ENCODE measurements at places on chromosomes 1 and 21.
A peak's percentile ranks its signal among the peaks of the same experiment; 100 is the strongest.

DNA sequence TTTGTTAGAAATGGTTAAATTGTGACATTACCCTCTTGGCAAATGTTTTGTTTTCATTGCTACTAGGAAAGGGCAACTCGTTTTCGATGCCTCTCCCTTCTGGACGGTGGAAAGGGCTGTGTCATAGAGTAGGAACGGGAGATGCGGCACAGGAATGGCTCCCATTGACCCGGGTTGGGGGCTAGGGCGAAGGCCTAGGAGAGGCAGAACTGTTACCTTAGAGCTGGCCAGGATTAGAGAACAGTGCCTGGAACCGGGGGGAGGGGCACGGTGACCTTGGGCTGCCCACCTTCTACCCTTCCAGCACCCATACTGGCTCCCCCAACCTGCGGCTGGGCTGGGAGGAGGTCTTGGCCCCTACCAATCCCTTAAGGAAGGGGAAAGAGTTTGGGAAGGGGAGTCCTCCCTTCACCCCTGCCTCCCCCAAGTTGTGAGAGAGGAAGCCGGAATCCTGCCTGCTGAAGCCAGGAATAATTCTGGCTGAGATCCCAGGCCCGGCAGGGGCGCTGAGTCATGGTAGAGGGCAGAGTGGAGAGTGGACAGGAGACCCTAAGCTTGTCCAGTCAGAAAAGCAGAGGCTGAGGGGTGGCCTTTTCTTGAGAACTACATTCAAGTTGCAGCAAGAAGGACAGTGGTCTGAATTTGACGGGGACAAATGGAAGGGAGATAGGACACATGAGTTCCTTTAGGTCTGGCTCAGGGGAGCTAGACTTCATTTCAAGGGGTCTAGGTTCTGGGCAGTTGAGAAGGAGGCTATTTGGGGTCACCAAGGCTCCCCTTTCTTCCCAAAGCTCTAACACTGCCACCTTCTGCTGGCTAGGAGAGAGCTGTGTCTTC, 8.2 kb downstream of the LMNA start:
- peaks cover 56% of the 10 kb centered on the region for H3K4me1 ChIP-seq
- peaks cover 19% of the 10 kb centered on the region for H3K36me3 ChIP-seq
- H3K27ac ChIP-seq: peak overlapping the region; percentile 84
- H3K27me3 ChIP-seq: no peaks in the 10 kb centered on the region
- no peak for DNase-seq

DNA sequence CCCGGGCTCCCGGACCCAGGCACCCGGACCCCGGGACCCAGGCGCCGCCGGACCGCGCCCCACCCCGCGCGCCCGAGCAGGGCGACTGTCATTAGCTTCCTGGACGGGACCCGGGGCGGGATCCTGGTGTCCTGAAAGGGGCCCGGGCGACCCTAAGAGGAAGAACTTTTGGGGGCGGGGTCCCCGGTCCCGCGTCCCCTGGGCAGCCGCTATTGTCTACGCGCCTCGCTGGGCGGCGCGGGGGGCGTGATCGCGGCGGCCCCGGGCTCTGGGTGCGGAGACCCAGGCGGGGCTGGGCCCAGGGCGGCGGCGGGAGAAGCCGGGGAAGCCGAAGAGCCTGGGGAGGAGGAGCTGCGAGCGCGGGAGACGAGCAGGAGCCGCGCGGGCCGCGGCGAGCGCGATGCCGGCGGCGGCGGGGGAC, 465 bp downstream of the HUNK start:
- DNase-seq: no peak
- peaks cover 5% of the 10 kb centered on the region for H3K4me1 ChIP-seq
- peaks cover 56% of the 10 kb centered on the region for H3K27me3 ChIP-seq

DNA sequence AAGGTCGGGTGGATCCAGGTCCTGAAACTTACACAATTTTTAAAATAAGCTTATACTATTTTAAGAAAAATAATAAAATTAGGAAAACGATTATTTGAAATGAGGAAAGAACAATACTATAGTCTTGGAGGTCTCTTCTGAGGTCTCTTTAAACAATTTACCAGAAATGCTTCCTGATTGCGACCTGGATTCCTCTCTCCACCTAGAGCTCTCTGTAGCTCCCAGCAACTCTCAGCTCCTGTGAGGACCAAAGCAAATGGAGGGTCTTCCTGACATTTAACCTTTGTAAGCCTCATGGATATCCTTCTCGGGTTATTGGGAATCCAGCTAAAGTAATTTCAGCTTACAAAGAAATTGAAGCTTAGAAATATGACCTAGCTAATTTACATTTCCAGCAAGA, 886 bp downstream of the BTBD8 start:
- peaks cover 11% of the 10 kb centered on the region for H3K4me1 ChIP-seq
- H3K4me3 ChIP-seq: peak overlapping the region; percentile 96
- H3K36me3 ChIP-seq: peaks cover 11% of the 10 kb centered on the region
- H3K27me3 ChIP-seq: no peaks in the 10 kb centered on the region
- H3K27ac ChIP-seq: no peak overlapping the region

GRCh38 chr21:40829791-40830190, 17.2 kb downstream of the DSCAM start:
- H3K27me3 ChIP-seq: no peaks in the 10 kb centered on the region
- H3K4me1 ChIP-seq: no peaks in the 10 kb centered on the region
- H3K27ac ChIP-seq: no peak overlapping the region
- H3K36me3 ChIP-seq: no peaks in the 10 kb centered on the region
- no peak for DNase-seq

Data from activated T-helper 2 cell treated with anti-CD3 and anti-CD28 coated beads, Interferon-gamma antibody, Interleukin-2, Interleukin-4, amounts not matched to agents 10 μg/mL and 5 μg/mL and 100 μg/mL, durations not matched to agents 14 hours and 24 hours and 36 hours (primary cell).